Kidney (tissue), 22 donors: ENCODE measurements at places on chromosomes 2 and 18. TPM values are rescaled to one million over a fixed set of nuclear protein-coding genes. Genes with fewer than 3 reads are reported as not detected.

DNA sequence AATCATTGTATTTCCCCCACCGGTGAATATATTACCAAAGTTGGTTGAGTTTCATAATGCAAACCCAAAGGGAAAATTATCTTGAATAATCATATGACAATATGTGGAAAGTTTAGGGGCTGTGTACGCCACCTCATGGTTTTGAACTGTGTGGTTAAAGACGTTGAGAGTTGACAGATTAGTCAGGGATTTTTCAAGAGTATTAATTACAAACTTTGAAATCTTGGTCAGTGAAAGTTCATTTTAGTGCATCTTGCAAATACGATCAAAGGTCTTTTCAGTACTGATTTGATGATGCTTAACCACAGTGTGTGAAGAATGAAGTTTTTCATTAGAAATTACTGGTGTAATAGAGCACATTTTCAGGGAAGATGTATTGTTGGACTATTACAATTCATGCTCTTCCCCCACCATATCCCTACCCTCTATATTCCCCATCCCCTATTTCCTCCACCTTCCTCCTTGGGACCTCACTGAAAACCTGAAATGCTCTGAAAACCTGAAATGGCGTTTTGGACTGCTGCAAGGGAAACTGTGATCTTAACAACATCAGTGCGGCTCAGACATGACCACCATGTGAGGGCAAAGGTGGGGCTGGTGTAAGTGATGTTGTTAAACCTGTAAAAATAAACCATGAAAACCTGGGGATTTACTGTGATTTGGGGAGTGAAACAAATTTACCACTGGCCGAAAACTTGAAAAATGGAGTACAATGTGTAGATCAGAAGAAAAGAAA lies 4.5 kb upstream of the BCL2L11 start:
- DNase-seq: no peak

DNA sequence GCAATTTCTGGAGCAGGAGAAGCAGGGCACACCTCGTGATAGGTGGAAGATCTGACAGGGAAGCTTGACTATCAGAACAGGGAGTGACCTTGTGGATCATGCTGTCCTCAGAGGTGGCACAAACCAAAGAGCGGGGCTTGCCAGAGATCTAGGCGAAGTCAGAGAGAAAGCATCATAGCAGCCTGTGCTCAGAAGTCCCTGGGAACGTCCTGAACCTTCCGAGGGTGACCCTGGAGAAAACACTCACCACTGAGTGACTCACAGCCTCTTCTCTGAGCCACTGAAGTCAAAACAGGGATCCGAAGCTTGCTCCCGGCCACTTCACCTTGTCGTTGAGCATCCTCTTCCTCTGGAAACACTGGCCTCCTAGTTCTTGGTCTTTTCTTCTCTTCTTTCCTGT lies 56.7 kb downstream of the IL1R2 start:
- no peak for DNase-seq

- no peak for DNase-seq
These were observed 487.0 kb upstream of the FANCL start for GRCh38 chr2:58727981-58728656.

GRCh38 chr2:172574965-172575364 lies 19.1 kb downstream of the PDK1 start:
- DNase-seq: no peak

Gene NEU2
- polyA plus RNA-seq: not detected

DNA sequence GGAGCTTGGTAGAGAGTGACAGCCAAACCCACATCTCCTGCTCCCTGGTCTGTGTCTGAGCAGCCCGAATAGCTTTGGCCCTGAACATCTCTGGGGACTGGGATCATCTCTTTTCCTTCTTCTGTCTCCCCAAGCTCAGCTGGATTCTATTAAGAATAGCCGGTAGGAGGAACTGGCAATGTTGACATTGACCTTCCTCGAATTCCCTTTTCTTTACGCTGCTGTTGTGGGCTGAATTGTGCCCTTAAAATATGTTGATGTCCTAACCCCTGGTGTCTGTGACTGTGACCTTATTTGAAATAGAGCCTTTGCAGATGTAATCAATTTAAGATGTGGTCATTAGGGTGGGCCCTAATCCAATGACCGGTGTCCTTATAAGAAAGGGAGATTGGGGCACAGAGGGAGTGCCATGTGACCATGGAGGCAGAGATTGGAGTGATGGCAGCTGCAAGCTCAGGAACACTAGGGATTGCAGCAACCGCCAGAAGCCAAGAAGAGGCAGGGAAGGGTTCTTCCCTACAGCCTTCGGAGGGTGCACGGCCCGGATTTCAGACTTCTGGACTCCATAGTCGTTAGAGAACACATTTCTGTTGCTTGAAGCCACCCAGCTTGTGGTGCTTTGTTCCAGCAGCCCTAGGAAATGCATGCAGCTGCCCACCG lies 5.8 kb upstream of the SFTPB start:
- DNase-seq: no peak

DNA sequence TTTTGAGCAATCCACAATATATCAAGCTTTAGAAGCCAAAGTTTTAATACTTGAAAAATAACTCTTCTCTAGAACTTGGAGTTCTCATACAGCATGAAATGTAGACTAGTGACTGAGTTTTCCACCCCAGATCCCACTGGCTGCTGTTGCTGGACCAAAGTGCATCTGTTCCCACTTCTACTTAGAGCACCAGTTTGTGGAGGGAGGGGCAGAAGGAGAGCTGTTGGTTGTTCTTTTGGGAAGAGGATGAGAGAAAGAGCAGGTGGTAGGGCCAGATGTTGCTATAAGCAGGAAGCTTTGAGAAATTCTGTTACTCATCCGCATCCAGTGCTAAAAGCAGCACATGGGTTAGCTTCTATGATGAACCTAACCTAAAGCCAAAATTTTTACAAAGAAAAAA lies 59.0 kb downstream of the MBD2 start:
- DNase-seq: no peak

- DNase-seq: no peak
These were observed 50.4 kb downstream of the PDK1 start for GRCh38 chr2:172606285-172606684.

Gene PIKFYVE
- 3.4 TPM for polyA plus RNA-seq

DNA sequence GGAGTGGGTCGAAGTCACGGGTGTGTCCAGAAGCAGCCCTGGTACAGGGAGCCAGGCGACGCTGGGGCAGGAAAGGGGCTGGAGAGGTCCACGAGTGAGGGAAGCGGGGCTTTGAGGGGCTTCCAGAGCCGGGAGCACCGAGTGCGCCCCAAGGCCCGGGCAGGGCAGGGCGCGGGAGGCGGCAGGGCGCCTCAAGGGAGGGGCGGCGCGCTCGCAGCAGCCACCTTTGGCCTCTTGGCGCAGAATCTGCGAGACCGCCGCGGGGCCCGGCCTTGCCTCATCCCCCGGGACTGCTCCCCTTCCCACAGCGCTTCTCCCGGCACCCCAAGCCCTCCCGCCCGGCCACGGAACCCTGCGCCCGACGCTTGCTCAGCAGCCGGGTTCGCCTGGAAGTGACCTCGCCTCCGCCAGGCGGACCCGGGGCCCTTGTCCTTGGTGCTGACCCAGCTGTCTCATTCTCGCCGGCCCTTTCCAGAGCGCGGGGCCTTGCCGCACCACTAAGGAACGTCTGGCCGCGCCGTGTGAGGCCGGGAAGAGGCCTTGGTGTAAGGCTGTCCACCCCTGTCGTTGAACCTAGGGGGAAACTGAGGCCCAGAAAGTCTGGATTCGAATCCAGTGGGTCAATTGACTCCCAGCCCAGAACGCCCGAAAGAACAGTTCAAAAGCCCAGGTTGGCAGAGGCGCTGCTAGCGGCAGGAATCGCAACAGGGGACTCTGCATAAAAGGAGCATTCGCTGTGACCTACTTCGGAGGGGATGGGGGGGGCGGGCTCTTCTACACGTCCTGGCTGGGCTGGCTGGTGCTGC lies 584 bp upstream of the DNER start:
- DNase-seq: peak; percentile 78

Gene TTN
- polyA plus RNA-seq: 0.02 TPM

GRCh38 chr2:120320318-120320851 lies 25.6 kb upstream of the INHBB start:
- DNase-seq: no peak

DNA sequence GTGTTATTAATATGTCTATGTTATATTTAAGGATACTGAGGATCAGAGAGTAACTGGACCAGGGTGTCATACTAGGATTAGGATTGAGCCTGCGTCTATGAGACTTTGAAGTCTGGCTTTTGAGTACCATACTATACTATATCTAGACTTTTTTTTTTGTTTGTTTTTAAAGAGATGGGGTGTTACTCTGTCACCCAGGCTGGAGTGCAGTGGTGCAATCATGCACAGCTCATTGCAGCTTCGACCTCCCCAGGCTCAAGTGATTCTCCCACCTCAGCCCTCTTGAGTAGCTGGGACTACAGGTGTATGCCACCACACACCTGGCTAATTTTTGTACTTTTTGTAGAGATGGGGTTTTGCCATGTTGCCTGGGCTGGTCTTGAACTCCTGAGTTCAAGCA lies 66.2 kb upstream of the MAP4K3 start:
- DNase-seq: no peak

Gene REG3A
- not detected for polyA plus RNA-seq

DNA sequence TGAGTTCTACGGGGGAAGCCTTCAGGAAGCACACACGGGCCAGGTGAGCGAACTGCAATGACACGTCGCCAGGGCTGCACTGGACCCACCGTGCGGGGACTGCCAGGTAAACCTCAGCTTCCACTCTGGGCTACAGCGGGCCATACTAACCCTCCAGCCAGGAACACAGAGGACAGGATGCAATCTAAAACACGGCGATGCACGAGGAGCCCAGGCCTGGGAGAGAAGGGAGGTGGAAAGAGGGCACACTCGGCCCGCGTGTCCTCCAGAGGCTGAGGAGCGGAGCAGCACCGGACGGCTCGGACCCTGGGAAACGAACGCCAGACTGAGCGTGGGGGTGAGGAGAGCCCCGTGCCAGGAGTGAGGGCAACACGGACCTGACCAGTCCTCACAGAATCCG lies 69.3 kb downstream of the HDAC4 start:
- no peak for DNase-seq

Gene SCN3A
- 0.11 TPM for polyA plus RNA-seq

DNA sequence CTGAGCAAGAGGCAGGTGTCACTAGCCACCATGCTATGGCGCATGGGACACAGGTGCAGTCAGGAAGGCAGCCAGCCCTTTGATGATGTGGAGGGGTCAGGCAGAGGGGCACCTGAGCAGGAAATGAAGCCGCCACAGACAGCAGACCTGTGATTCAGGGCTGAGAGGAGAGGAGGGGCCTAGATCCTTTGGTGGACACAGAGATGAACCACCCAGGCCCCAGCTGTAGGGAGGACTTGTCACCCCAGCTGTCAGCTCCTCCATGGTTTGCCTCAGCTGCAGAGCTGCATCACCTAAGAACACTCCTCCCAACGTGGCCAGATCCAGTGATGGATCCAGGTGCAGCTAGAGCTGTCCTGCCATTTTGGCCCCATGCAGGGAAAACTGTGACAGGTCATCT lies 11.6 kb downstream of the ASB18 start:
- DNase-seq: peak; percentile 28

DNA sequence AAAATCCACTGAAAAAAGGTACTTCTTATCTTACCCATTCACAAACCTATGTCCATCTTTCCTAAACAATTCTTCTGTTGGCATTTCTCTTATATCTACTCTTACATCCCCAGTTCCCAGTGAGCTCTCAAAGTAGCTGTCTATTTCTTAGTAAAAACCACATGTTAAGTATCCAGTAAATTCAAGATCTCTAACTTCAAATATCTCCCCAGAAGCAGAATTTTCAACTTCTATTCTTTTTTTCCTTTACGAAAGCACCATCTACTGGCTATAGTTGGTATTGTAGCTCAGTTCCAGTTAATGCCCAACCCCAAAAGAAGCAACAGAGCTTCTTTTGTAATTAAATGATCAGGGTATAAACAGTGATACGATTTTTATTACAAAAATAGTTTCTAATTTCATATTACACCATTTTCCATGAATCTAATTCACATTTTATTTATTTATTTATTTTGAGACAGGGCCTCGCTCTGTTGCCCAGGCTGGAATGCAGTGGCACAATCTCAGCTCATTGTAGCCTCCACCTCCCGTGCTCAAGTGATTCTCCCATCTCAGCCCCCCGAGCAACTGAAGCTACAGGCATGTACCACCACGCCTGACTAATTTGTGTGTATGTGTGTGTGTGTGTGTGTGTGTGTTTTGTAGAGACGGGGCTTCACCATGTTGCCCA lies 28.5 kb downstream of the HRH4 start:
- no peak for DNase-seq

DNA sequence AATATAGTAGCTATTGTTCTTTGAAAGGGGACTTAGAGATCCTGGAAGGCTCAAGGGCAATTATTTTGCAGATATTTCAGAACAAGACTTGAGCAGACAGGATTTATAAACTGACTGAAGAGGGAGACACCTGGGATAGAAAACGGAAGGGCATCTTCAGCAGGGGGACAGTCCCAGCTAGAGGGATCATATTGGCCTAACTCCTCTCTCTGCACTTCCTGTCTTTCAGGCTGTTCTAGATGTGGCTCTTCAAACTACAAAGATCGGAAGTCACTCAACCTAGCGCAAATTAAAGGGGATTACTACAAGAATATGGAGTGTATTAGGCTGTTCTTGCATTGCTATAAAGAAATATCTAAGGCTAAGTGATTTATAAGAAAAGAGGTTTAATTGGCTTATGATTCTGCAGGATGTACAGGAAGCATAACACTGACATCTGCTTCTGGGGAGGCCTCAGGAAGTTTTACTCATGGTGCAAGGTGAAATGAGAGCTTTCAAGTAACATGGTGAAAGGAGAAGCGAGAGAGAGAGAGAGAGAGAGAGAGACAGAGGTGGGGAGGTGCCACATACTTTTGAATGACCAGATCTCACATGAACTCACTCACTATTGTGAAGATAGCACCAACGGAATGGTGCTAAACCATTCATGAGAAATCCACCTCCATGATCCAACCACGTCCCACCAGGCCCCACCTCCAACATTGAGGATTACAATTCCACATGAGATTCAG lies 5.3 kb upstream of the CTIF start:
- no peak for DNase-seq

Gene PPP1R1C
- polyA plus RNA-seq: 2.5 TPM

GRCh38 chr2:67002618-67003371 lies 394.3 kb upstream of the ETAA1 start:
- DNase-seq: no peak

Gene SPATS2L
- 86.1 TPM for polyA plus RNA-seq
